ENCODE measurements at places on chromosomes 7 and 10.
A peak's percentile ranks its signal among the peaks of the same experiment; 100 is the strongest.

- DNase-seq, result no peak
Observed at GRCh38 chr10:68628576-68629127, 68.5 kb downstream of the TET1 start.

DNA sequence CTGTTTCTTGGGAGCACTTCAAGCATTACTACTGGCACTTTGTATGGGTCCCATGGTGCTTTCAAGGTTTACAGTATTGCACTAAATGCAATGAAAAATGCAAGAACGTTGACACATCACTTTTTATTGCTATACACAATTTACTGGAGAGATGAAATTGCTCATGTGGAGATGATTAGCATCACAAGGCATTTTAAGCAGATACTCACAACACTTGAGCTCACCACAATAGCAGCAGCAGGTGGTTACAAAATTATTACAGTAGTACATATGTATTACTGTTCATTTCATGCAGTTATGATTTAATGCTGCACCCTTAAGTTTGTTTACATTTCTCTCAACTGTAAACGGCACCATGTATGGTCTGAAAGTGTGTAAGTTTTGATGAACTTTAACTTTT, 537.7 kb downstream of the GRM8 start:
- peak; percentile 26 for DNase-seq

GRCh38 chr10:8975535-8975934, 921.0 kb downstream of the GATA3 start:
- no peak for DNase-seq

DNA sequence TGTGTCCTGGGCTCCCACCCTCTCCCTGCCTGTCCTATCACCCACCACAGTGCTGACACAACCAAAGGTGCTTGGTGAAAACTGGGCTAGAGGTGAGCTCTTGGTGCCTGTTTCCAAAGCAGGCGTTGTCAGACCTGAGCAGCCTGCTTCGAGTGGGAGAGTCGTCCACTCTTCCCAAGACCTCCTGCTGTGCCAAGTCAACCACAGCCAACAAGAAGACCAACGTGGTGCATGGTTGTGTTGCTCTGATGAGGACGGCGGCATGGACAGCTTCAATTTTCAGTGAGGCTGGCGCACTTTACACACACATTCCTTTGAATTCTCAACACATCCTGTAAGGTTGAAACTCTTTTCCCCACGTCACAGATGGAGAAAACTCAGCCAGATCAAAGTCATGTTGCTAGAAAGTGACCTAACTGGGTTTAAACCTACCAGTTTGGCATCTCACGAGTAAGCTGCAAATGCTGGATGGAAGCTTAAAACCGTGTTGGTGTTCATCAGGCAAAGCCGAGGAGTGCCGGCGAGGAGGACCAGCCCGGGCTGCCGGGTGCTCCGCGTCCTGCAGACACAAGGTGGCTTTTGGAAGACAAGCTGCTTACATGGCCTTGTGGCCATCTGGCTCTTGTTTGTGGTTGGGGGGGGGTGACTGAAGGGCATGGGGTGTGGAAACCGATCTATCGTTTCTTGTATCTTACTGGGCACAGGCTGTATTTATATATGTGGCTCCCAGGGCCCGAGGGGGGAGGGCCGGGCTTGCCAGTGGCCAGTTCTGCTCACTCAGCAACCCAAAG, 39.3 kb downstream of the INSIG1 start:
- DNase-seq, result no peak

DNA sequence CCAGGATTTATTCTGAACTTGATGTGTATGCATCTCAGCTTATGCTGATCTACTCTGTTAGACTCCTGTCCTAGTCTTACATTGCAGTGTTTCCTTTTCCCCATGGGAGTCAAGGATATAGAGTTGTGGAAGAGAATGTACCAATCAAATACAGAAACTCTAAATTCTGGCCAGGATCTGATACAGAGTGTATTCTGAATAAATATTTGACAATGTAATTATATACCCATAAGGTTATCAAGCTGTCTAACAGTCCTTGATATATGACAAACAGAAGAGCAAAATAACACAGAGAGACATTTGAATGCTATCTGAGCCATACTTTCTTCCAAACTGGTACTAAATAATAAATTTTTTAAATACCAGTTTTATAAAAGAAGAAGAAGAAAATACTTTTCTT, 116.8 kb downstream of the ETV1 start:
- DNase-seq, result no peak

GRCh38 chr10:102660888-102661657, 16.8 kb downstream of the TRIM8 start:
- peak; percentile 80 for DNase-seq

- no peak for DNase-seq
Observed at GRCh38 chr7:87590578-87590977, 10.1 kb downstream of the ABCB1 start.

DNA sequence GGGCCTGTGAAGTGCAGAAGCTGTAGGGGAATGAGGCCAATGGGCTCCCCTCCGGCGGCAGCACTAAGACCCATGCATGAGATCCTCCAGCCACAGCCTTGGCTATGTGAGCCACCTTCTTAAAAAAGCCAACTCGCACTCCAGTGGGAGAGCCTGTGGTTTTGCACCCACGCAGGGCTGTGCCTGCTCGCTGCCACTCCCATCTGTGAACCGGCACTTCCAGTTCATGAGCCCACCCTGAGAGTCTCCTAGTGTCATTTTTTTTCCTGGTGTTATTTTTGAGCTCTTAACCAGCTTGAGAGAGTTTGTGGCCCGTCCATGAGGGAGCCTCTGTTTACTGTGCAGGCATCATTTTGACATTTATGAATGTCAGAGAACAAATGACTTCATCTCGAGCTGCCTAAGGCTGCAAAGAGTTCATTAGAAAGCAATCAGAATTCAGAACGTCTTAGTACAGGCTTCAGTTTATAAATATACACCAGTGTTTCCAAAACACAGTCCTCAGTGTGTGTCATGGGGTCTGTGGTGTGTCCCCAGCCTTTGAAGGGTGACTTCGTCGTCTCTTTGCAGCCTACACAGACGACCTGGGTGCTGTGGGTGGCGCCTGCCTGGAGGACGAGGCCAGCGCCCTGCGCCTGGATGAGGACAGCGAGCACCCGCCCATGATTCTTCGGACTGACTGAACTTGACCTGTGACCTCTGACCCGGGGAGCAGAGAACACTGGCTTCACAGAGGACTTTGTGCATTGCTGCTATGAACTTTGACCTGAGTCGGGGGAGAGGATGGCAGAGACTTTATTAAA, 40.4 kb downstream of the WIPI2 start:
- DNase-seq, result no peak

DNA sequence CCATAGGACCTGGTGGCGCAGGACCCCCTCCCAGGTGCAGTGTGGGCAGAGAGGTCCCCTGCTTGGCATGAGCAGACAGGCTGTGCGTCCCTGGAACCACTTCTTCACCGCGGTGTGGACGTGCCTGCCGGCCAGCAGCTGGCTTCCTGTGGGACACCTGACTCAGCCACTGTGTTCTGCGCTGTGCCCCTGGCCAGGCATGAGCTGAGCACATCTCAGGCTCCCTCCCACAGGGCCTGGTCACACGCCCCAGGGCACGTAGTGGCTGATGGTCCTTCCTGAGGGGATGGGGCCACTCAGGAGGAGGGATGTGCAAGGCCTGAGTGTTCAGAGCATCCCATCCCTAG, 3.5 kb upstream of the DEPP1 start:
- no peak for DNase-seq

GRCh38 chr7:78435355-78435754, 636.8 kb downstream of the PHTF2 start:
- DNase-seq, result no peak

DNA sequence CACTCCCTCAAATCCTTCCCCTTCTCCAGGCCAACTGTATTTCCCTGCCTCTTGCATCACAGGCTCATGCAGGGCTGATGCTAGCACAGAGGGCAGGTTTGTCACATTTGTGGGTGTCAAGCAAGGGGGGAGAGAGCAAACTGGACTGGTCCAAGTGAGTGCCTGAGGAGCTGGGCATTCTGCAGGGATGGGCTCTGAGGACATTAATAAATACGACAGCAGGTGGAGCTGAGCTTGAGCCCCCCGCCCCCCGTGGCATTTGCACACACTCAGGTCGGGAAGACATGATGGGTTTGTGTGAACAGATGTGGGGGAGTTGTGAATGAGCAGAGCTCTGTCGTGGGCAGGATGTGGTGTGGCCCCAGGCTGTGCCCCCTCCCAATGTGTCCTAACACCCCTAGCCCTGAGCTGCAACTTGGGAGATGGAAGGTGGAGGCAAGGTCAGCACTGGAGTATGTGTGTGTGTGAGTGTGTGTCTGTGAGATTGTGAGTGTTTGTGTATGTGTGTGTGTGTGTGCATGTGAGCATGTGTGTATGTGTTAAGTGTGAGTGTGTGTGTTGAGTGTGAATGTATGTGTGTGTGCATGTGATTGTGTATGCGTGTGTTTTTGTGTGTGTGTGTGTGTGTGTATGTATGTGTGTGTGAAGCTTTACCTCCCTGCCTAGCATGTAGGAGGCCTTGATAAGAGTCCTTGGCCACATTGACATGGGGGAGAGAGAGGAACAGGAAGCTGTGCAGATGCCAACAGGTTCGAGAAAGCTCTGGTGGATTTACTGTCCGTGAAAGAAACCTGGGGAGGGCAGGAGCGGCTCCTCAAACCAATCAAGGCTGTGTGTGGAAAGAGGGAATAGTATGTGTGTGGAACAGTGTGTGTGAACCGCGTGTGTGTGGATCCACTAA, 9.1 kb downstream of the RASSF4 start:
- DNase-seq, result no peak

DNA sequence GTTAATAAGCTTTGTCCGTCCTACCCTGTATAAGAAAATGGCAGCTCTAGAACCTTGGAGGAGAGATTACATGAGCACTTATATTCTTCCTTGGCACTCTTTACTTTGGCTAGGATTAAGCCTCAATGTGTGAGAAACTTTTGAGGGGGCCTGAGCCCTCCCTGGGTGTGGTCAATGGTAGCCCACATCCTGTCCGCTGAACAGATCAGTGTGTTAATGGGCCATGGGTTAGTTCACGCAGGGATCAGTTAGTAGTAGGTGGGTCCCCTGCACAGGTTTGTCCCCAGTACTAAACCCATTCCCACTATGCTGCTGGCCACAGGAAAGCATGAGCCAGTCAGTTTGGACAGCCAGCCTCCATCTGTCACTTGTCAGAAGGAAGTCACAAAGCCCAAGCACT, 20.2 kb upstream of the IKZF1 start:
- no peak for DNase-seq

DNA sequence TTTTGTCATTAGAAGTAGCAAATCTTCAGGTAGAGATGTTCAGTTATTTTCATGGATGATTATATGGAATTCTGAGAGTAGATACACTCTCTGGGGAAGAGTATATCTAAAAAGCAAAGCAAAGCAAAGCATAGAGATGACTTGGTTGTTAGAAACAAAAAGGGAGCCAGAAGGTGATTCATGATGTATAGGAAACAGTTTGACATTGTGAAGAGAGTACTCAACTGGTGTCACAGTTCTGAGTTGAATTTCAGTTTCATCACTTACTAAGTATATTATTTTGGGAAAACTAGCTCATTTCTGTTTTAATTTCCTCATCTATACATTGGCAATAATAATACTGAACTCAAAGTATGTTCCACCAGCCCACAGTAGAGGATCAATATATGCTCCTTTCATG, 86.8 kb downstream of the SEMA3C start:
- no peak for DNase-seq

- peak; percentile 20 for DNase-seq
Observed at GRCh38 chr7:14673202-14673601, 229.3 kb downstream of the DGKB start.
